ENCODE measurements at places on chromosomes 12 and 14. TPM values are rescaled to one million over a fixed set of nuclear protein-coding genes. Genes with fewer than 3 reads are reported as not detected.

- DNase-seq: no peak
Measured at GRCh38 chr12:125996443-125996842, 931.2 kb downstream of the AACS start.

- no peak for DNase-seq
Measured at GRCh38 chr12:64389154-64389553, 1.4 kb downstream of the C12orf56 start.

DNA sequence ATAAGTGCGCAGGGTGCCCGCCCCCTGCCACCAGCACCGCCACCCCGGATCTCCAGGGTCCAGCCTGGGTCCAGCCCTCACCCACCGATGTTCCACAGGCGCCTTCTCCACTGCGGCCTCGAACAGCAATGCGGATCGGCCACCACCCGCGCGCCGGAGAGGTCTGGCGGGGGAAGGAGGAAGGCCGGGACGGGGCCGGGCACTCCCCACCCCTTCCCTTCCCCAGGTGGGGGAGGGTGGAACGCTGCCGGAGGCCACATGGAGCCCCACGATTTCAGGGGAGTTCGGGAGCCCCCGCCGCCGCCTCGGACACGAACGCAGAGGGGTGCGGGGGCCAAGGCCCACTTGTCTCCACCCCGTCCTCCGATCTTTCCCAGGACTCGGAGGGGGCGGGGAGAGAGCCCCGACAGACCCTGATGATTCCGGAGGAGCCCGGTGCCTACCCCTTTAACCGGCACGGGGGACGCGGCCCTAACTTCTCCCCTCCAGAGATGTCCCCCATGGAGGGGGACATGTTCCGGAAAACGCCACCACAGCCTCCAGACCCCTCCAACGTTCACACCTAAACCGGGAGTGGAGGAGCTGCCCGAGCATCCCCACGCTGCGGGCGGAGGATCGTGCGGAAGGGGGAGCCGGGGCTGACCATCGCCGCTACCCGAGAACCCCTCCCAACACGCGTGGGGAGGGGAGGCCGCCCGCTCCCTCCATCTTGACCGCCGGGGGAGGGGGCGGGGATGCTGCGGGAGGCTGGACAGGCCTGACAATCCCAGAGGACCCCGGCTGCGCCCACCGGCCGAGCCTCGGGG is 1.1 kb downstream of the ATXN2 start:
- peak; percentile 84 for DNase-seq

DNA sequence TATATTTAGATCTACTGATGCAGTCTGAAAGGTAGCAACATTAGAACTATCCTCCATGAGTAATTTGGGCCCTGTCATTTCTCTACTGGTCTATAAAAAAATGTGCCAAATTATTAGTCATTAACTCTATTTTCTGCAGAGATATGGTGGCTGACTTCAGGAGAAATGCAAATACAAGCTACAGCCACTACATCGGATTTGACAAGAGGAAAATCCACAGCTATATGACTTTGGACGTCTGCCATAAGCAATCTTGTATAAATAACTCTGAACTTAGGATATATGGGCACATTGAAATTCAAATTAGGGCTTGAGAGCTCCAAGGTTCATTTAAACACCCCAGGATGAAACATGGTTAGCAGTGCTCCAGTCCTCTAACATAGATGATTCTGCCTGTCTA is 983.0 kb upstream of the LRFN5 start:
- DNase-seq: no peak

DNA sequence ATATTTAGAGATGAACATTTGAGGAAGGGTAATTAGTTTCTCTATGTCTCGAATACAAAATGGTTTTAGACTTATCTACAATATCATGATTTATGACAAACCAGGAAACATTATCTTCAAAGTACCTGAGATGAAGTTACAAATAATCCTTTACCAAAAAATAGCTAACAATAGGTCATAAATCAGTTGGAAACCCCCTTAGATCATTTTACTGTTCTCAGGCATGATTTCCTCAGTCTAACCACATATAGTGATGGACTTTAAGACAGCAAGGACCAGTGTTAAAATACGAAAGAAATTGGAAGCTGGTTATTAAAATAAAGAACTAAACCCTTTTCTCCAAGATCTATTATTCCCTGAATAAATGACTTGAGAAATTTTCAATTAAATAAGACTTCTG is 235.4 kb downstream of the RASSF9 start:
- DNase-seq: no peak

- no peak for DNase-seq
Measured at GRCh38 chr14:40386433-40386832, 954.2 kb upstream of the FBXO33 start.

GRCh38 chr14:66974397-66975025 is 214.7 kb upstream of the GARIN2 start:
- no peak for DNase-seq

The IFNG gene
- not detected for total RNA-seq

Measured in pancreas (tissue), 10 donors.